ENCODE measurements at places on chromosomes 13 and 19. TPM values are rescaled to one million over a fixed set of nuclear protein-coding genes. Genes with fewer than 3 reads are reported as not detected.

- no peak for DNase-seq
Measured at GRCh38 chr13:31009166-31009565, 76.7 kb downstream of the TEX26 start.

DNA sequence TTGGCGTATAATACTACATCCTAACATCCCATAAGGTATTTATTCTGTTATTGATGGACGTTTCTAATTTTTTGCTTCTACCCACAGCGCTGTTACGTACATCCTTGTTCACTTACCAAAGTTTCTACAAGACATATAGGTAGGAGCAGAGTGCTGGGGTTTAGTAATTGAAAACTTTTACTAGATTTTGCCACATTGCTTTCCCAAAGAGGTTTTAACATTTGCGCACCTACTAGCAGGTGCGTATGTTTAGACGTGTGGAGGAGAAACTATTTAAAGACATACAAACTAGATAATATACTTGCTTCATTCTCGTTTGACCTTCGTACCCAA is 559 bp upstream of the RPL21 start:
- DNase-seq = no peak

GRCh38 chr13:46735425-46735824 is 61.5 kb downstream of the ESD start:
- no peak for DNase-seq

- DNase-seq = no peak
Measured at GRCh38 chr19:42488783-42489521, 39.3 kb downstream of the CEACAM1 start.

DNA sequence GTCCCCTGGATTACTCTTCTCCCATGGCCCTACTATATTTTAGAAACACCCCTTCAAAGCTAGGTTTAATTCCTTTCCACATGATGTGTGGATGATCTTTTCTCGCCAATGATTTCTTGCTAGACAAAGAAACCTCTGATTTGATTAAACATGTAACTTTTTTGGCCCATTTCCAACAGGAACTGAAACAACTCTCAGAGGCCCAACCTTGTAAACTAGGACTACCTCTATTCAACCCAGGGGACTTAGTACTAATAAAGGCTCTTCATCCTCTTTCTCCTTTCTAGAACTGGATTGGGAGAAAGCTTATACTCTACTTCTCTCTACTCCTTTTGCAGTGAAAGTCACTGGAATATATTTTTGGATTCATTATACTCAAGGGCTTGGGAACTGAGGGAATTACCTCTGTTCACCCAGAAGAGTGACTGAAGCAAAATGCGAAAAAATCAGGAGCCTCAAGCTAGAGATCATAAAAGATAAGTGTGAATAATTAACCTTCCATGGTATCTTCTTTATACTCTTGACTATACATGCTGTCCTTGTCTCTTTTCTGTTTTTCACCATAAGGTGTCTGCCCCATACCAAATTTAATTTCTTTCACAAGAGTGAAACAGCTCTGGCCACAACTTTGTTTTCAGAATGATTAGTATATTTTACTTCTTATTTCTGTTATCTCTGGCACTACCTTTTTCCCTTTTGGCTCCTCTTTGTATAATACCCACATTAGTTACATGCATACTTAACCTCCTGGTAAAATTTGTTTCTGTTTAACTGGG is 977.6 kb downstream of the SLITRK5 start:
- DNase-seq = no peak

DNA sequence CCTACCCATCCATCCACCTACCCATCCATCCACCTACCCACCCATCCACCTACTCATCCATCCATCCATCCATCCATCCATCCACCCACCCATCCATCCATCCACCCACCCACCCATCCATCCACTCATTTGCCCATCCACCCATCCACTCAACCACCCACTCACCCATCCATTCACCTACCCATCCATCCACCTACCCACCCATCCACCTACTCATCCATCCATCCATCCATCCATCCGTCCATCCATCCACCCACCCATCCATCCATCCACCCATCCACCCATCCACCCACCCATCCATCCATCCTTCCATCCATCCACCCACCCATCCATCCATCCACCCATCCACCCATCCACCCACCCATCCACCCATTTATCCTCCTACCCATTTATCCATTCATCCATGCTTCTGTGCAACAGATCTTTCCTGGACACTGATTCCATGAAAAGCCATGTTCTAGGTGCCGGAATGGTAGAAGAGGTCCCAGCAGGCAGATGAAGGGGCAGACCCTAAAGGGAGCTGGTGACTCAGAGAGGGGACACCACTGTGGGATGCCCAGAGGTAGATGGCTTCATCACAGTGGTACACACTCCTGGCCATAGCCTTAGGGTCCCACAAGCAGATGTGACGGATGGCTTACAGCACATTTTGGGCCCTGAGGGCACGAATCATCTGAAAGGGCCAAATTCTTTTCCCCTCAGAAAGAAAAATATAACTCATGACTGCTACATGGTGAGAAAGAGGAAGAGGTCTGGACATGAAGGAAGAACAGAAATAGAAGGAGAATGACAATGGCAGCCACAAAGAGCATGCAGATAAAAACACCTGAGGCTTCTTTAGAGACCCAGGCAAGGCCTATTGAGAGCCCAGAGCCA is 76.0 kb downstream of the KCTD15 start:
- no peak for DNase-seq

GRCh38 chr13:71712988-71713653 is 153.9 kb downstream of the DACH1 start:
- no peak for DNase-seq

Gene LILRB3
- 2.2 TPM for polyA plus RNA-seq

Gene KLK14
- 0.06 TPM for polyA plus RNA-seq

All from liver (tissue), 10 donors.